ENCODE measurements at places on chromosomes 6 and 20.

DNA sequence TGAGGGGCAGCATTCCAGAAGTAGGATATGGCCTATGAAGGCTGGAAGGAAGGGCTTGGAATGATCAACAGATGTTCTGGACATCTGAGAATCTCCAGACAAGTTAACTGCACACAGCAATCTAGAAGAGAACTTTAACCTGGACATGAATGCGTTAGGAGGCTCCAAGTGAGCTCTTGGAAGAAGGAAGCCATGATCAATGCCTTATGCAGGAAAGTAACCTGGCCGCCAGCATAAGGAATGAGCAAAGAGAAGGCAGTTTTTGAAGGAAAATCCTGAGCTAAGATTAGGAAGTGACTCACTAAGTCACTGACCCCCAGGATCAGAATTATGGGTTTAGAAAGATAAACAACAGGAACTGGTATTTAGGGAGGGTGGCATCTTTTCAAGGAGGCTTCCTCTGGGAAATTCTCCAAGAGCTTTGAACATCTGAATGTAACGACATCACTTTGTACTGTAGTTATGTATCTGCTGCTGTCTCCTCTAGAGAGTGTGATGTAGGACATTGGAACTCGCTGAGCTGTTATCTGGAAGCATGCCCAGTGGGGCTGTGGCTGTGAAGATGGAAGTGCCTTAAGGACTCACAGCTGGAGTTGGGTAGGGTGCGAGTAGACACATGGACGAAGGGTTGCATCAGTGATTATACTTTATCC lies 236.8 kb downstream of the PACRG start:
- peak; percentile 99 for DNase-seq

DNA sequence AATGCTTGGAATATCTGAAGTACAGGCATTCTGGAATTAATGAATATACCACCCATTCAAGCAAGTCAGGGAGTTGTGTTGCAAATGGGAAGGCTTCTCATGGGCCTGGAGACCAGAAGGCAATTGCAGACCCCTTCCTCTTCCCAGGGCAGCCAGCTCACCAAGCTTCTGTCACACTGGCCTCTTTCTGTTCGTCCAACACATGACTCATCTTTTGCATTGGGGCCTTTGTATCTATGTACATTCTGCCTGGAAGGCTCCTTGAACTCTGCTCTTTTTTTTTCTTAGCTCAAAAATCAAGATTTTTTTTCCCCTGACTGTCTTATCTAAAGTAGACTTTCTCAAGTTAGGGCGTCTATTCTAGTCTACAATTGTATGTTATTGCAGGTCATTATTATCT lies 132.9 kb upstream of the MYLIP start:
- DNase-seq = peak; percentile 8

GRCh38 chr20:62642051-62642665 lies at the start of gene SLCO4A1:
Gene SLCO4A1, plus strand, starts transcription at chr20:62642503. Its CDS starts 13,952 bp downstream, at chr20:62656455.
- peak; percentile 78 for DNase-seq

GRCh38 chr20:4109307-4109940 lies 94.1 kb upstream of the RNF24 start:
- peak; percentile 16 for DNase-seq

GRCh38 chr6:82602776-82603175 lies 239.2 kb downstream of the TPBG start:
- no peak for DNase-seq

GRCh38 chr20:11338496-11339306 lies 579.0 kb upstream of the BTBD3 start:
- no peak for DNase-seq

- no peak for DNase-seq
These were observed 559.8 kb downstream of the QKI start for GRCh38 chr6:163974322-163974721.

DNA sequence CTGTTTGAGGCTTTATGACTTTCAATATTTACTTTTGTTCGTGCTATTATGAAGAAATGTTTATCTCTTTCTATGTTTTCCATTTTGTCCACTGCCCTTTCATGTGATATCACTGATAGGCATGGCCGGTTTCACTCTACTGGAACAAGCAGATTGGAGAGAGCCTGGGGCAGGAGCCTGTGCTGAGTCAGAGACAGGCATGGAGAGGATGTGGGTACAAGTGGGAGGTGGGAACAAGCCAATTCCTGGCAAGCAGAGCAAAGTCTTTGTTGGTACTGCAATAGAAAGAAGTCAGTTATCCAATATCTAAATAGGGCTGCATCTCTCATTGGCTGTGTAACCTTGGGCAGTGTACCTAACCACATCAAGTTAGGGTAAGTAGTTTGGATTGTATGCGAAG lies 545.6 kb upstream of the MAP3K7 start:
- peak; percentile 87 for DNase-seq

DNA sequence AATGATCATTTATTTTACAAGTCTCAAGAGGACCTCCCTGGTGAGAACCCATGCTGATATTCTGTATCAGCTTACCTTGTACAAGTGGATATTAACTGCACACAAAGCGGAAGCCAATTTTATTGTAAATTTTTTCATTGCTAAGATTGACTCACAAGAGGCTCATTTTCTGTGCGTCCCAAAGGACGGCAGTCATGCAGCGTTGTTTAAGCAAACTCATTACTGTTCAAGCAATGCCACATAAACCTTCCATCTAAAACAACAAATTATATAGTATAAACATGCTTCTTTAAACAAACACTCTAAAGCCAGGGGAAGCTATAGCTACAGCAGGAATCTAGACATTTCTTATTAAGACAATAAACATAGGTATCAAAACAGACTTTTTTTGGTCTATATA lies 575.3 kb downstream of the FRK start:
- no peak for DNase-seq

GRCh38 chr20:8335495-8336195 lies 203.6 kb downstream of the PLCB1 start:
- DNase-seq = no peak

DNA sequence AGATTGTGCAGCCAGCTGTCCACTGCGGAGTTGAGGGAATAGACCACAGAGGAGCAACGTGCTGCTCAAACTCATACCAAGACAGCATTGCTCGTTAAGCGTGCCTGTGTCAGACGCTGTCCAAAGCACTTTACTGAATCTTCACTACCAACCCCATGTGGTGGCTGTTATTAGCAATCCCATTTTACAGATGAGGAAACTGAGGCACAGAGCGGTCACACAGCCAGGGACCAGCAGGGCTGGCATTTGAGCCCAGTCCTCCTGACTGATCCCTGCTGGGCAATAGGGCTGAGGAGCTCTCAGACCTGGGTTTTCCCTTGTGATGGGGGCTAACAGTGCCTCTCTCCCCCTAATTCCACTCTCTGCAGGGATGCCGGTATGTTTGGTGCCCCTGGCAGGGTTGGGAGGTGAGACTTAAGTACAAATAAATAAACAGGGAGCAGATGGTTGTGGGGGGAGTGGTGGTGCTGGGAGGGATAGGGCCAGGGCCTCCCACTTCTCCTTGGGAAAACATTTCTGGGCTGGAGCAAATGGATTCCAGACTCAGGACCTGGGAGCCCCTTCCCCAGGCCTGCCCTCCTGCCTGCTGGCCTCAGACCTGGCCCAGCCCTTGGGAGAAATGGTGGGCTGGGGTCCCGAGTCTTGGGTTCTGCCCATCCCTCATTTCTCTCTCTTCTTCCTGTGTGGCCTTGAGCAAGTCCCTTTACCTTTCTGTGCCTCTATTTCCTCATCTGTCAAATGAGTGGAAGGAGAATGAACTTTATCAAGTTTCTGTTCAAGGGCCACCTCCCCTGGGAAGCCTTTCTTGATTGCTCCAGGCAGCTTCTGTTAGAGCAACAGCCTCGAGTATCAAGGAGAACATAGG lies 17.7 kb downstream of the SRXN1 start:
- no peak for DNase-seq

DNA sequence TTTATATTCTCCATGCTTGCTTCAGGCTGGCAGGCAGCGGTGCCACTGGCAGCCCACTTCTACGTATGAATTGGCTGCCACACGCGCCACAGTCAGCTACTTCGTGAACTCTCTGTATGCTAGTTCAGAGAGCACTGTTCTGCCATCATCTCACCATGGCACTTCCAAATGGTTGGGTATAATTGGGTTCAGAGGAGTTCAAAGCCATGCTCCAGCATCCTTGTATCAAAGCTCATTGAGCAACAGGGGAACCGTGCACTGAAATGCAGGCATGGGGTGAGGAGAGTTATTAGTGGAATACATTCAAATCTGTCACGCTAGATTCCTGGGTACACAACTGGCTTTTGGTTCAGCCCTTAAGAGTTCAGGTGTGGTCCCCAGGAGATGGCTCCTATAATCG lies 519.9 kb upstream of the NOX3 start:
- no peak for DNase-seq

GRCh38 chr20:59163631-59164530 lies at the start of gene ZNF831:
Gene ZNF831, plus strand, starts transcription at chr20:59163821. Its CDS starts 27,199 bp downstream, at chr20:59191020.
- no peak for DNase-seq

DNA sequence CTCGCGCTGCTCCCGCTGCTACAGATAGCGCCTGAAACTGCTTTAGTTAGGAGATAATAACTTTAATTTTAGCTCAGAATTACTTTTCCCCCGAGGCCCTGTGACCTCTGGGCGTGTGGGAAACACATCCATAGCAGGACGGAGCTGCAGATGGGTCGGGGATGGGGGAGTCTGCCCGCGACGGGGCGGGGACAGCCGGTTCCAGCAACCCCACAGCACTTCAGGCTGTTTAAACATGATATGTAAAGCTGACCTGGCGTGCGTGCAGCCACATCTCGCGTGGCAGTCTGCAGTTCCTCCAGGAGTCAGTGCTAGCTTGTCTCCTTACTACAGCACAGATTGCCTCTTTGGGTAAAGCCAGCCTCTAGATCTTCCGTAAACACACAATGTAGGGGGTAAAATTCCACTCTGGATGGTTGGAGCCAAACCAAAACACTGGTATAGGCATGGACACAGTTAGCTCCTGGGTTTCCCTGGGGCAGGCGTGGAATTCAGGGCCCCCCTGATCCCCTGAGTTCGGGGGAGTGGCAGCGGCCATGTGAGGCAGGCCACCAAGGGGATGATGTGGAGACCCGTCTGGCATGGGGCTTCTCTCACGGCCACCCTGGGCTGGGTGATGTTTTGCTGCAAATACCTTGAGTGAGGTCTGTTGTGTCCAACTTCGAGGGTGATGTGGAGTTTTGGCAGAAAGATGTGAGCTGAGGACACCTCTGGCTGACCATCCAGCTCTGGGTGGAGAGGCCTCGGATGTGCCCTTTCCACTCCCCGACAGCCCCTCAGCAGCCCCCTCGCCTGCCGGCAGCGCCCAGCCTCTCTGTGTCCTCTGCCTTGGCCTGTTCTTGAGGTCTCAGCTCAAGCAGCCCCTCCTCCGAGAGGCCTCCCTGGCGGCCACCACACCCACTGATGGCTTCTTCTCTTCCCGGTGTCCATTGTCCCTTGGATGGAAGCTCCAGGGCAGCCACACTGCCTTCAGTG lies 214.5 kb downstream of the TAF4 start:
- no peak for DNase-seq

- DNase-seq = no peak
These were observed 115.6 kb upstream of the FAM83B start for GRCh38 chr6:54730767-54731630.

- DNase-seq = no peak
These were observed 17.3 kb downstream of the PLN start for GRCh38 chr6:118565311-118565960.

DNA sequence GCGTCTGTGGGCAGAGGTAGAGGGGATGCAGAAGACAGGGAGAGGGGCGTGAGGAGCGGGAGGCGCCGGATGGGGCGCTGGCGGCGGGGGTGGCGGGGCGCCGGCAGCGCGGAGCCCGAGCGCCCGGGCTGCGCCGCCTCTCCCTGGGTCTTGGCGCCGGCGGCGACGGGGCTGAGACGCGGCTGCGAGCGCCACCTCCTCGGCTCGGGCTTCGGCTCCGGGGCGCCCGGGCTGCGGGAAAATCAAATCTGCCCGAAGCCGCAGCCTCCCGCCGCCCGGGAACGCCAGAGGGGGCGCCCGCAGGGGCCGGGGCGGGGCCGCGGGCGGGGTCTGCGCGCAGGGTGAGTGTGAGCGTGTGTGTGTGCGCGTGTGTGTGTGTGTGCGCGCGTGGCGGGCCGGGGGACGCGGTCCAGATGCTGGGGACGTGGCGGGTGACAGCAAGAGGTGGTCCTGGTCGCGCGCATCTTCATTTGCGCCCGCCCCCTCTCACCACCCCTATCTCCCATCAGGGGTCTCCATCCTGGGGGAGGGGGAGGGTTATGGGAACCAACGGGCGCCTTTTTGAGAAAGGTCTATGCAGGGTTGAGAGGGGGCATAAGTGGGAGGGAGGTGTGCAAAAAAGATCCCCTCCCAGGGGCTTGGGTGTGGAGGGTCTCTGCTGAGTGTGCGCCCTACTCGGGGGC lies 646 bp upstream of the CPNE5 start:
- no peak for DNase-seq

DNA sequence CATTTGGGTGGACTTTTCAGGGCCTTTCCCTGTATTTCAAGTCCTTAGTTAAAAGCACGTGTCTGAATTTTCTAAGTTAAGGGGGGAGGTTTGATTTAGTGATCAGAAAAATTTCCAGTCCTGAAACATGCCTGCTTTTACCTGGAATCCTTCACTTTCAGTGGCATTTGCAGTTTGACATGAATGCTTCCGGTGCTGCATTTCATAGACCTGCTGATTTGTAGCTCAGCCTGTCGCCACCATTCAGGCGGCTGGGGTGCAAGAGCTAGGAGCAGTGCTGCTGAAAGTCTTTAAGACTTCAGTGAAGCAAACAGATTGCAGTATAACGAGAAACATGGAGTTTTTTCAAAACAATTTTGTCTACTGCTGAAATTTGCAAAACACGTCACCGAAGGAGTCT lies 14.0 kb downstream of the RPS6KA2 start:
- DNase-seq = no peak

DNA sequence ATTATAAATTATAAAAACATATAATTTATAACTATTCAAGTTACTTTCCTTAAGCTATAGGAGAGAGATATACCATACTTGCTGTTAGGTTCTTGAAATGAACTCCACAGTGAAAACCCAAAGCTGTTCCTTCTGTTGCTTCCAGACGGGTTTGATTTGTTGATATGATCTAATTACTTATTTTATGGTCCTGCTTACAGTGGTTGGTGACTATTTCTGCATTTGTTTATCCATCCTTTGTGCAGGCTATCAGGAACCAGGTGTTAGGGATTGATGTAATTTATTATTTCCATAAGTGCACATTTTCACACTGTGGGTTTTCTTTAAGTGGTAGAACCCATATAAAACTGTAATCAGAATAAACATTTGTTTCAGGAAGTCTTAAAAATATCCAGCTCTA lies 167.1 kb downstream of the KIF6 start:
- no peak for DNase-seq

- no peak for DNase-seq
These were observed 24.7 kb upstream of the GFOD1 start for GRCh38 chr6:13511913-13512717.

DNA sequence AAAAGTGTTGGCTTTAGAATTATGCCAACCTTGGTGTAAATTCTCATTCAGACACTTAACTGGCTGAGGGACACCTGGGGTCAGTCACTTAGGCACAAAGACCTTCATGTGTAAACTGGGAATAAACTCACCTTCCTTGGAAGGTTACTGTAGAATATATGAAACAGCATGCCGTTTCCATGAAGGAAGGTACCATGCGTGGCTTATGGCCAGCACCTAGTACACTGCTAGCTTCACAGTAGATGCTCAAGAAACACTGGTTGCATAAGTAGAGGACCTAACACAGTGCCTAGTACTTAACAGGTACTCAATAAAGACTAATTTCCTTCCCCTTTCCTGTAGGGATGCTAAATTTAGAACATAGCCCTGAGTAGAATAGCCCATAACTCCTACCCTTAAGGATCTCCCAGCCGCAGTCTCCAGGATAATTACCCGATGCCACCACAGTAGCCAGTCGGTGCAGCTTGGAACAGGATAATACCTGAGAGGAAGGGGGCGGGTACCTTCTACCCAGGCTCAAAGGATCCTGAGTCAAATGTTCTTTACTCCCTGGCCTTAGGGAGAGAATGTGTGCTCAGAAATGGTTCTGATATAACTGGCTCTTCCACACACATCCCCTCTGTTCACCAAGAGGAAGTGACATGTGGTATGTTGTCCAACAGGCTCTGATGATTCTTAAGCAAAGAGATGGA lies 3.6 kb downstream of the BCL2L1 start:
- no peak for DNase-seq
